ENCODE measurements at places on chromosomes 11 and 22.

GRCh38 chr22:39225591-39225990 lies 19.2 kb downstream of the PDGFB start:
- no peak for DNase-seq

DNA sequence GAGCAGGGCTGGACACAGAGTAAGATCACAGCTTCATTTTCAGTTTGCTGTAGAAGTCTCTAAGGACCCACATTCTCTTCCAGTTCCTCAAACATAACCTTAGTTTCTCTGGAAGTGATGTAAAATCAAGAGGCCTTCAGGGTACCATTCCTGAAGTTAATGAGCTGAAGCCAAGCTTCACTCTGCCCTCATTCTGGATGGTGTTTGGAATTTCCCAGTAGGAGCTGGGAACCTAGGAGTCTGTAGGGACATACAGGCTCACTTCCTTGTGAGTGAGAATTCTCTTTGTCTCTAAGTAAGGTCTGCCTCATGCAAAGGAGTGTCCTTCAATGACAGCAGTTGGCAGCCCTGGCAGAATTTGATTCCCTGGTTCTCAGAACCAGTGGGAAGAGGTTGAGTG lies 142.4 kb upstream of the NARS2 start:
- no peak for DNase-seq

GRCh38 chr11:10858439-10859325 lies 829 bp upstream of the ZBED5 start:
- no peak for DNase-seq

DNA sequence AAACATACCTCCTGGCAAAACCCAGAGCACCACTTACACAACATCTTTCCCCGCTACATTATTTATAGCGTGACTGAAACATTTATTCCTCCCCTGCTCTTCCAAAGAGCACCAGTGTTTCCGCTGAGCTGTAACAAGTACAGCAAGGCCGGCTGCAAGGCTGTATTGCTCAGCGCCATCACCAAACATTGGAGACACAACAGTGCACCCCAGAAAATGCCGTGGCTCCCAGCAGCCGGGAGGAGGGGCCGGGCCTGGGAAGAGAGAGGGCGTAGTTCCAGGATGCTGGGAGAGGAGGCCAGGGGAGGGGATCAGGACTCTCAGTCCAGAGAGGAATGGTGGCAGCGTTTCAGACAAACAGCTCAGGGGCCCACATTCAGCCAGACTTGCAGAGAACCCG lies 133.2 kb downstream of the DSCAML1 start:
- DNase-seq = no peak

- DNase-seq = no peak
These were observed 354.7 kb downstream of the LARGE1 start for GRCh38 chr22:33565580-33565995.

DNA sequence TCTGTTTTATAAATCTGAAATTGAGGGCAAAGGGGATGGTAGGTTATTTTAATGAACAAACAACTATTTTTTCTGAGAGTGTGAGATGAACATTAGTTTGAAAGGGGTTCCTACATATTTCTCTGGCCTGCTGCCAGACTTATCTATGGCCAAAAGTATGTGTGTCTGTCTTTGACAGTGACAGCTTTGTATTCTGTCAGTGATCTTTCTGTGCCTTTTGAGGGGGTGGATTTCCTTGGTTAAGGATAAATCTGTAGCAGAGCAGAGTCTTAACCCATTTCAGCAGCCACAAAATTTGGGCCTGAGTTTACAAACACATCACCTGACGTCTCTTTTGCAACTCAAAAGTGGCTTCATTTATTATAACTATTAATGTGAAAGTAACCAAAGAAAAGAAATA lies 30.9 kb downstream of the ZFTA start:
- DNase-seq = no peak
